Activated naive CD8-positive, alpha-beta T cell treated with anti-CD3 and anti-CD28 coated beads, Interleukin-2, amount 10 ng/mL, durations not matched to agents 7 days and 5 days (primary cell): ENCODE measurements at places on chromosomes 1 and 21. TPM values are rescaled to one million over a fixed set of nuclear protein-coding genes. Genes with fewer than 3 reads are reported as not detected.

CLDN17 gene
- total RNA-seq: not detected

IL24 gene
- not detected for total RNA-seq

RPE65 gene
- total RNA-seq: not detected

RNU1-4 gene
- 3,257 TPM for total RNA-seq

CNKSR1 gene
- 4.5 TPM for total RNA-seq

DNA sequence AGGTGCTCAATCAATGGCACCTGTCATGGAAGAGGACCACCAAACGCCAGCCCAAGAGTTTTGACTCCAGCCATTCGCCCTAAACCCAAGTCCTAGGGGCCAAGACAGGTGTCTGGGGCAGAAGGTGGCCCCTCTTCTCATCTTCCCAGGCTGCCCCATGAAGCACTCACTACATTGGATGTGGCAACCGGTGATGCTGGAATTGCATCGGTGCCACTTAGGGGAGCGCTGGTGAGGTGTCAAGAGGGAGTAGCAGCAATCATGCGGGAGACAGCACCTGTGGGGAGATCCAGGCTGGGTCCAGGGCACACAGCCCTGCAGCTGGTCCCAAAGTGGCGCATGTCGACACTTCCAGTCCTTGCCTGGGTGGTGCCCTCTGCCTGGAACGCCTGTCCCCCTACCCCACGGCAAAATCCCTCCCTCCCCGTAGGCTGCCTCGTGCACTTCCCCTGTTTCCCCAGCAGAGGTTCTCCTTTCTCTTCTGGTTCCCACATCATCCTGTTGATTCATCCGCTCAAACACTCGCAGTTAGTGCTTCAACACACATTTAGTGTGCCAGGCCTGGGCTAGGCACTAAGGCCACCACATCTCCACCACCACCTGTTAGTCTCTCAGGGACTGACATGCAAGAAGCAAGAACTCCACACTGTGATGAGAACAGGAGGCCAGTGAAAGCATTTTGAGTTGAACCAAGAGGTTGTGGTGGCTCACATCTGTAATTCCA lies 18.5 kb downstream of the PLA2G2D start:
- DNase-seq: no peak
- H3K27me3 ChIP-seq: peaks cover 14% of the 10 kb centered on the region
- H3K4me3 ChIP-seq: no peak overlapping the region
- H3K27ac ChIP-seq: no peak overlapping the region

DNA sequence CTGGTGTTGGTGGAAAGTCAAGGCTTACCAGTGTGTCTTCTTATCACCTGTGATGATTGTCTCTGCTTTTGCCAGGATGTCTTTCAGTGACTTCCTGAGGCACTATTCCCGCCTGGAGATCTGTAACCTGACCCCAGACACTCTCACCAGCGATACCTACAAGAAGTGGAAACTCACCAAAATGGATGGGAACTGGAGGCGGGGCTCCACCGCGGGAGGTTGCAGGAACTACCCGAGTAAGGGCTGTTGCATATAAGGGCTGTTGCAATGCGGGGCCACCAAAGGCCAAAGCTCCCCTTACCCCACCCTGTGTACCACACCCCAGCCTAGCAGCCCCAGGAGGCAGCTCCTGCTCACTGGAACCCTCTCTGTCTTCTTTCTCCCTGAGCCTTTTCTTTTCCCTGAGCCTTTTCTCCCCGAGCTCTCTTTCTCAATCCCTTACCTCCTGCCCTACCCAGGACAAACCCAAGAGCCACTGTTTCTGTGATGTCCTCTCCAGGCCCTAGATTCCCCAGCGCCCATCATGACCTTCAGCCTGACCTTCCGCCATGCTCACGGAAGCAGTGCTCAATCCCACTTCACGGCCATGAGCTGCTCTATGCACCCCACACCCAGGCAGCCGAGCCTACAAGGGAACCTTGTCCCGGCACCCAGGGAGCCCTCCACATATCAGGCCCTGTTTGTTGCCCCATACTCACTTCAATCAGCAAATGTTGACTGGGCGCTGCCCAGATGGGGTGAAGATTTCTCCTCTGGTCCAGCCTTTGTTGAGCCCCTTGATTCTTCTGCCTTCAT lies 40.6 kb downstream of the CAPN2 start:
- H3K27ac ChIP-seq: peak overlapping the region; percentile 38
- no peak overlapping the region for H3K4me3 ChIP-seq
- peaks cover 25% of the 10 kb centered on the region for H3K36me3 ChIP-seq
- H3K27me3 ChIP-seq: no peaks in the 10 kb centered on the region
- H3K4me1 ChIP-seq: peaks cover 3% of the 10 kb centered on the region

- H3K27ac ChIP-seq: no peak overlapping the region
- H3K4me1 ChIP-seq: no peaks in the 10 kb centered on the region
- DNase-seq: no peak
- no peaks in the 10 kb centered on the region for H3K36me3 ChIP-seq
These were observed 54.1 kb upstream of the LRRC7 start for GRCh38 chr1:69513601-69514000.

- H3K27ac ChIP-seq: peak overlapping the region; percentile 74
- H3K4me3 ChIP-seq: peak overlapping the region; percentile 78
- H3K27me3 ChIP-seq: no peaks in the 10 kb centered on the region
- no peak for DNase-seq
These were observed 27.8 kb upstream of the ZNF281 start for GRCh38 chr1:200437556-200438203.

DNA sequence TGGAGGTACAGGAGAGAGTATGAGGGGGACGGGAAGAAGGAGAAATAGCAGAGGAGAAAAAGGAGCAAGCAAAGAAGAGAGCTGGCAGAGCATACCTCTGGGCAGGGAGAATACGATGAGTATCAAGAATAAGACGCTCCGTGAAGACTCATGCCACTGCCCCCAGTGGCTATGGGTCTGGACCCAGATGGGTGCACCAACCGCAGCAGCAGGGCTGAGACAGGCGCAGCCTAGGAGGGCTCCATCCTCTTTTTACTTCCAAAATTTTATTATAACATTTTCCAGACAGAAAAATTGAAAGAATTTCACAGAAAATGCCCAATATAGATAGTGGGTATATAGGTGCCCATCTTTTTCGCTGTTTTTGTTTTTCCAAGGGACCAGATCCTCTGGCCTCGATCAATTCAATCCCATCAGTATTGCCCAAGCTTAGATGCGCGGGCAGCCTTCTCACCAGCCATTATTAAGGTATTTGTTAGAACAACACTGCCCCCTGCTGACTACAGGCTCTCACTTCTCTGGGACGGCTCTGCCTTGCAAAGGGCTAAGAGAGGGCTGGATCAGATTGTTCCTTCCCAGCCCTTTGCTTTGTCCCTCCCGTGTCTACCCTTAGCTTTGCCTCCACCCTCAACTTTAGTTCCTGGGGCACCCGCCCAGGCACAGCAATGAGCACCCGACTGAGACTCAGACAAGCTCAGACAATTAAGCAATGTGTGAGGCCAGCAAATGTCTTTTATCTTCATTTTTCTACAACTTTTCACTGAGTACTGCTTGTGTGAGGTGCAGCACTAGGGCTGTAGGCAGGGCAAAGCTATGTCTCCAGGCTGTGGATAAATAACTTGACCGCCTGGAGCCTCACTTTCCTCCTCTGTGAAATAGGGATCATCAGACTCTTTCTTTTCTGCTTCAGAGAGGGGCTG lies 17.5 kb upstream of the CAMK1G start:
- H3K36me3 ChIP-seq: no peaks in the 10 kb centered on the region
- peaks cover 20% of the 10 kb centered on the region for H3K27me3 ChIP-seq
- no peak overlapping the region for H3K4me3 ChIP-seq
- H3K4me1 ChIP-seq: peaks cover 6% of the 10 kb centered on the region
